ENCODE measurements at places on chromosomes 4 and X.
A peak's percentile ranks its signal among the peaks of the same experiment; 100 is the strongest.

- no peak for DNase-seq
These were observed 73.2 kb downstream of the FAM53A start for GRCh38 chr4:1610791-1611500.

GRCh38 chrX:149472625-149473024 lies 32.5 kb downstream of the IDS start:
- no peak for DNase-seq

GRCh38 chr4:53132132-53132891 lies 233.5 kb downstream of the SCFD2 start:
- DNase-seq, result no peak

DNA sequence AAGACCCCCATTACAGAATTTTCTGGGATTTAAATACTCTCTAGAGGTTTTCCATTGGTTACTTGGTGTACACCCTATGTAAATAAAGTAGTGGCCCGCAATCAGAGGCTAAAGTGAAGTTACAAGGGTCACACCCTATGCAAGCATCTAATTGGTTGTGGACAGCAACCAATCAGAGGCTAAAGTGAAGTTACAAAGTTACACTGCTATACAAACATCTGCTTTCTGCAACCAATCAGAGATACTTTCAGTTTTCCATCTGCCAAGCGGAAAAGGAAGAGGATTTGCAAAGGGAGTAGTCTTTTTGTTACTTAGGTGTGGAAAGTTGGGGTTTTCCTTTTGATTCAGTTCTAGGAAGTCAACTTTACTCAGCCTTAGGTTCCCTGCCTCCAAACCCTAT lies 2.0 kb upstream of the ATRX start:
- DNase-seq, result no peak

GRCh38 chr4:55031158-55031557 lies 94.2 kb downstream of the KDR start:
- DNase-seq, result no peak

- peak; percentile 12 for DNase-seq
These were observed 99.6 kb upstream of the SORBS2 start for GRCh38 chr4:185911556-185912064.

DNA sequence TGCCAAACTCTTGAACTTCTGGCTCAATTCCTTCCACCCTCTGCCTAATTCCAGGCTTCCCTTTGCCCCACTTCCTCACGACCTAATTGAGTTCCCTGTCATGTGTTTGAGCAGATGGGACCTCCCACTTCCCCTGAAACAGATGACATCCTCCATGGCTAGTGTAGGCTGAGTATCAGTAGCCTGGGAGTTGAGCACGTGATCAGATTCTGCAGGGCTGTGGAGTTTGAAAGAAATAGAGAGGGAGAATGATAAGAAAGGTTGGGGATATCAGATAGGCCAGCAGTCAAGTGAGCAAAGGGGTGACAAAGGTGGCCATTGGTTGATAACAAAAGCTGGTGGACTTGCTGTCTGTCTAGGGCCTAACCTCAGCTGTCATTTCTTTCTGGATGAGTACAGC lies 18.8 kb upstream of the NWD2 start:
- no peak for DNase-seq

- no peak for DNase-seq
These were observed 112.6 kb upstream of the TBL1X start for GRCh38 chrX:9352243-9352642.

DNA sequence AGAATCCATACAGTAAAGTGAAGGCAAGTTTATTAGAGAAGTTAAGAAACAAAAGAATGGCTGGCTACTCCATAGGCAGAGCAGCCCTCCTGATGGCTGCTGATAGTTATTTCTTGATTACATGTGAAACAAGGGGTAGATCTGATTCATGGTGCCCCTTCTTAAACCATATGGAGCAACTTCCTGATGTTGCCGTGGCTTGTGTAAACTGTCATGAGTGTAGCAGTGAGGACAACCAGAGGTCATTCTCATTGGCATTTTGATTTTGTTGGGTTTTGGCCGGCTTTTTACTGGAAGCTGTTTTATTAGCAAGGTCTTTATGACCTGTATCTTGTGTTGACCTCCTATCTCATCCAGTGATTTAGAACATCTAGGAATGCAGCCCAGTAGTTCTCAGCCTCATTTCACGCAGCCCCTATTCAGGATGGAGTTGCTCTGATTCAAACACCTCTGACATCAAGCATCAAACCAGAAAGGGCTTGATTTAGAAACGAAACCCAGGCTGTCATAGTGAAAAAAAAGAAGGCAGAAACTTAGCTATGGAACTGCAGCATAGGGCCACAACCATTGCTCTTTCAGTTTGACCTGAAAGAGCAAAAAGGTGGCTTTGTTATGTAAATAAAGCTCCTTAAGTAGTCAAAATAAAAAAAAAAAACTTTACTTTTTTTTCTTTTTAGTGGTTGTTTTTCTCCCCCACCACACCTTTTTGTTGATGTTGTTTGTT lies 37.8 kb downstream of the SPCS3 start:
- DNase-seq, result no peak

GRCh38 chr4:151921386-151921785 lies 160.6 kb upstream of the GATB start:
- no peak for DNase-seq

DNA sequence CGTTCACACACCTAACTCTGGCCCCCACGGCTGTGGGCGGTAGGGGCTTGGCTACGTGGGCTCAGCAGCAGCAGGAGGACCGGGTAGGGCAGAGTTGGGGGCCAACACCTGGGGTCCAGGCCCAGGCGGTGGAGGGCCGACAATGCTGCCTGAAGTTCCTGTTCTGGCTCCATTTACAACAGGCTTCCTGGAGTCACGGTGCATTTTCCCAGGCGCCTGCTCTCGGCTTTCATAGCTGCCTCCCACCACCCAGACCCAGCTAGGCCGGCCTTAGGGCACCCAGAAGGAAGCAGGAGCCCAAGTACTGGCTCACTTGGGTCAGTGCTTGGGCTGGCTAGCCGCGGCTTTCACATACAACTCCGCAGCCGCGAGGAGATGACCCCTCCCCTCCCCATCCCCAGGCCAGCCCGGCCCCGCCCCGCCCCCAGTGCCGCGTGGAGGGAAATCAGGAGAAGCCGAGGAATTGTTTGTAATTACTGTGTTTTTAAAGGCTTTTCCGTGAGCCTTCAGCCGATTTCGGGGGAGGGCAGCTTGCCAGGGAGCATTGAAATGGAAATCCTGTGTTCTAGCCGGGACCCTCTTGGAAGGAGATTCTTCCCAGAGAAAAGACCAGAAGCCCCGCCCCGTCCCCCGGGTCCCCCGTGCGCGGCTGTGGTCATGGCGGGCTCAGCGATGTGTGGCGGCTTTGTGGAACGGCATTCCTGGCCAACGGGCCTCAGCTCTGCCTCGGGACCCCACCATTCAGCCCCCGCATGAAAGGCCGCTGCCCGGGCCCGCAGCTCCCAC lies 28.5 kb downstream of the PJA1 start:
- DNase-seq, result no peak

GRCh38 chr4:183098723-183099536 lies at the start of gene WWC2:
WWC2 (plus strand) TSS chr4:183099257; CDS start chr4:183099492, 235 bp downstream.
- peak; percentile 86 for DNase-seq

DNA sequence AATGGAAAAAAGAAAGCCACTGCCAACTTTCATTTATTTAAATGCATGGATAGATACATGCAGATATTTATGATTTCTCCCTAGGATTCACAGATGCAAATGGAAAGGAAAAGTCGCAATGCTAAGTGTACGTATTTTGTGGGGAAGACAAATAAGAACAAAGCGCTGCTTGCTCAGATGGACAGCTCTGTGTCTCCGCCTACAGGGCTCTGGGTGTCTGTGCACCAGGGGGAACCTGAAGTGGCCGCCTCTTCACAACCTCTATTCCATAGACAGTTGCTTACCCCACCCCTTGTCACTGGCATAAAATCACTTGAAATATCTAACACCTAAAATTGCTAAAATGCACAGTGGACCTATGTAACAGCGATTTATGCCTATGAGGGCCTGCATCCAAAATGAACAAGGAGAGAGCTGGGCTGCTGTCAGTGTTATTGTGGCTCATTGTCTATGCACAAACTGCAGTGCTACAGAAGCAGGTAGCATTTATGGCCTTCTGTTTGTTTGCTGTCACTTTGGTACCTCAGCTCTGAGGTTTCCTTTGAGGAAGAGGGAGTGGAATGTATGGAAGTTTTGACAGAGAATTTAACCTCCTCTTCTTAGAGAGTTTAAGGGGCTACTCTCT lies 58.6 kb upstream of the PAGE1 start:
- no peak for DNase-seq

- no peak for DNase-seq
These were observed 25.4 kb upstream of the ACSL1 start for GRCh38 chr4:184851200-184851541.

DNA sequence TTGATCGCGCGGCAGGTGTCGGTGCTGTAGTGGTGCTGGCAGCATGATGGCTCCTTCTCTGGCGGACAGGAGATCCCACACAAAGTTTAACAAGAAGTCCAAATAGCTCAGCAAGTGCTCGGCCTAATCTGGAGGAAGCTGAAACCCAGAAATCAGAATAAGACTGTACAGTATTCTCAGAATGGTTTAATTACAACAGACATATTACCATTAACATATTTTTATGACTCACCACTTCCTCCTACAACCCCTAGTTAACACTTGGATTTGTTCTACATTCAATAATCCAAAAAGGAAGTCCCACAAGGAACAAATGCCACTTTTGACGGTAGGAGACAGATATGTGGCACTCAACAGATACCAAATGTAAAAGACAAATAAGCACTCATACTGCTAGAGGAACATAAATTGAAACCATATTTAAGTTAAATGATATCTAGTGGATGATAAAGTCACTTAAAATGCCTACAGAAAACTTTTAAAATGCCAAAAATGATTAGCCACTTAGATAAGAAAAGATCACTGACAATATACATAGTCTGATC lies 91.2 kb downstream of the HUWE1 start:
- no peak for DNase-seq

DNA sequence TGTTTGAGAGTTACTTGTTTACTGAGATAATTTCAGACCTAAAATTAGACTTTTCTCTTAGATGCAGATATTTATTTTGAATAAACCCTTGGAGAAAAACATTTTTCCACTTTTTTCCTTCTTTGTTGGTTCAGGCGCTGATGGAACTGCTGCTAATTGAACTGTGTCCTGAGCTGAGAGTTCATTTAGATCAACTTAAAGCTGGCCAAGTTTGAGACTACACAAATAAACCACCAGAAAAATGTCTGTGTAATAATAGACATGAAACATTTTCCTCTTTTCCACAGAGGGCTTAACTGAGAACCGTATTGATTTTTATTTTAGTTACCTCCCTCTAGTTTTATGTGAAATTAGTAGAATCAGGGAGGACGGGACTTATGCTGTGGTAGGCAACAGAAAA lies 32.5 kb downstream of the LRP2BP start:
- DNase-seq, result no peak

DNA sequence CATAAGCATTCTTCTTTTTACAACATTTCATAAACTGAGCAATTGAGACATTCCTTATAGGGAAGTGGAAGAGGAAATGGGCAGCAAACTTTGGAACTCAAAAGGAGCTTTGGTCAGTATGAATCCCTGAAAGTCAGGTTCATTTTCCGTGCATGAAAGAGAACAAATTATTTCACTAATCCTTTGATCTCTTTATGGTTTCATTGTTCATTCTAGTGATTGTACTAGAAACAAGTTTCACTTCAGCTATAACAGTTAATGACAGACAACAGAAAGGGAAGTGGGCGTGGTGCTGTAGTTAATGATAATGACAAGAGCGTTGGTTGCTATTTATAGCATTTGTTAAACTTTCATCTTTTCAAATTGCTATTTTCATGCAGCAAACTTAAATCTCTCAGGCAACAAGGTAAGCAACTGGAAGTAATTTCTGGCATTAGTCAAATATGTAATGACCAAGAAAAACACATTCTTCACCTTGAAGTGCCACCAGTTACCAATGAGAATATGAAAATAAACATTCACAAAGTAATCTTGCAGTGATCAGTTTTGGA lies 98.4 kb downstream of the AREG start:
- no peak for DNase-seq

DNA sequence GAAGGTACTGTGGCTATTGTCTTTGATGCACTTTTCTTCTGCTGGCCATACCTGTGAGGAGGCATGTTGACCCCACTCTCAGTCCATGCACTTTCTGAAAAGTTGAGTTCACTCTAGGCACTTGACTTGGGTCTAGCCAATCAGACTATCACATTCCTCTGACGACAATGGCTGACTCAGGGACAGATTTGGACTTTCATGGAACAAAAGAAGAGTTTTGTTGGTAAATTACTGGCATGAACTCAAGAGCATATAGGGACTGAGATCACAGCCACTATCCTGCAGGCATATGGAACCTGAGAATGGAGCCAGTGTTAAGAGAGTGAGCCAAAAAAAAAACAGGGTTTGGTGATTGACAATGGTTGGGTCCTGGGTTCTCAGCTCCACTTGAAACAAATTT lies 24.6 kb upstream of the CXCL6 start:
- no peak for DNase-seq

- no peak for DNase-seq
These were observed 11.8 kb upstream of the SH3RF1 start for GRCh38 chr4:169282429-169283113.

DNA sequence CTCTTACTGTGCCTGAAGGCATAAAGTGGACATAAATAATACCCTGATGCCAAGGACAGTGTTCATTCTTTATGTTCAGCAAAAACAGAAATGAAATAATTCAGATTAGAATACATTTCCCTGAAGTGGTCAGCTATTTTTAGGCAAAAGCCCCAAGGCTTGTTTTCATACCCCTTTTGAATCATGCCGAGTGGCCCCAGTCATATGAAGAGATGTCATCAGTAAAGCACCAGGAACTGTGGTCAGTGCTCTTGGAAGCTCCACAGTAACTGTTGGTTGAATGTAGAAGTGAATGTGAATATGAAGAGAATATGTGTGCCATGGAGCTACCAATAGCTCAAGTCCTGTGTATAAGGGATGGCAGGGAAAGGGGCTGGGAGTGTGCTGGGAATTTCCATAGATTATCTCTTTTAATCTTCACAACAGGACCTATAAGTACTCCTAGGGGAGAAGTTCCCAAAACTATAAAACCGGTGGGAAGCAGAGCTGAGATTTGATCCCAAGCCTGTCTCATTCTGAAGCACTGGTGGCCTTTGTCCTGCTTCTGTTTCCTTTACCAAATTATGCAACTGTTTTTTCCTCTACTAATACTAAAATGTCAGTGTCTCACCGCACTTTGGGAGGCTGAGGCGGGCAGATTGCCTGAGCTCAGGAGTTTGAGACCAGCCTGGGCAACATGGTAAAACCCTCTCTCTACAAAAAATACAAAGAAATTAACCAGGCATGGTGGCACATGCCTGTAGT lies 52.6 kb downstream of the FNIP2 start:
- peak; percentile 22 for DNase-seq

GRCh38 chrX:30779453-30780030 lies 109.5 kb downstream of the TAB3 start:
- no peak for DNase-seq

GRCh38 chr4:41294445-41295062 lies 37.8 kb downstream of the UCHL1 start:
- DNase-seq, result no peak

DNA sequence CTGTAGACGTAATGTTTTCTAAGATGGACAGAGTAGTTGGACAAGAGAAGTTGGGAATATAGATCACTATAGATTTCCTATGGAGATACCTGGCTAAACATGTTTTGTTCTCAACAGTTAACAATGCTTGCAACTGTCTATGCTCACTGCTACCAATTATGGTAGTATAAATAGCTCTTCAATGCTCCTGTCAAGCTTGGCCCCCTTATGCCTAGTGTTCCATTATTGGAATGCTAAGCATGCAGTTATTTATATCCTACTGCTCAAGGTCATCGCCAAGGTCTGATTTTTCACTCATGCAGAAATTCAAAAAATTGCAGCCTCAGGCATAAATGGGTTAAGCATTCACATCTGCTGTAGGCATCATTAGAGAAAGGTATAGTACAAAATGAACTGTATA lies 519.0 kb downstream of the IL15 start:
- no peak for DNase-seq

- peak; percentile 13 for DNase-seq
These were observed 30.3 kb upstream of the GLRB start for GRCh38 chr4:157045507-157046127.

Measured in amniotic stem cell (primary cell).